Activated naive CD4-positive, alpha-beta T cell treated with Interleukin-2 at 50 U/mL for 16 hours (primary cell): ENCODE measurements at places on chromosomes 6 and 20.

DNA sequence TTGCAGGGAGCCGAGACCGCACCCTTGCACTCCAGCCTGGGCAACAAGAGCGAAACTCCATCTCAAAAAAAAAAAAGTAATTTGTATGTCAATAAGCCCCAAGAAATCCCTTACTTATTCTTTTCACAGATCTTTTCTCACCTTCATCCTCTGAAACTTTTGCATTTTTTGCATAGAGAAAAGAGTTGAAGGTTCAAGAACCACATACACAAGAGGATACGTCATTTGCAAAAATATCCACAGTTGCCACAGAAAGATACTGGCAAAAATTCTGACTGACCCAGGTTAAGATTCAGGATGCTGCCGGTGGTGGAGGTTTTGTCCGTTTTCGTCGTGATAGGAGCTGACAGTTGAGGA is 94.5 kb downstream of the ZMYND8 start:
- no peak for DNase-seq

DNA sequence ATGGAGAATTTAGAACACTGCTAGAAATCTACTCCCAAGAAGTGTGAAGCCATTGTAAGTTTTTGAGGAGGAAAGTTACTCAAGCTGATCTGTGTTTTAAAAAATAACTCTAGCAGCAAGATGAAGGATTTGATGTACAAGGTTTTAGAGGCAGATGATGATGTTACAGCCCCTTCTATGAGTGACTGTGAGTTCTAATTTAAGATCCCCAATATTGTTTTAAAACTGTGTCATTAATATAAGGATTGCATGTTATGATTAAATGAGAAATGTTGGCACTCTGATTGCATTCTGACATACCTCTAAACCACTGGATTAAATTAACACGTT is 293.5 kb downstream of the ADGB start:
- DNase-seq = no peak

- DNase-seq = no peak
Measured at GRCh38 chr6:35512006-35512405, 690 bp downstream of the TULP1 start.

DNA sequence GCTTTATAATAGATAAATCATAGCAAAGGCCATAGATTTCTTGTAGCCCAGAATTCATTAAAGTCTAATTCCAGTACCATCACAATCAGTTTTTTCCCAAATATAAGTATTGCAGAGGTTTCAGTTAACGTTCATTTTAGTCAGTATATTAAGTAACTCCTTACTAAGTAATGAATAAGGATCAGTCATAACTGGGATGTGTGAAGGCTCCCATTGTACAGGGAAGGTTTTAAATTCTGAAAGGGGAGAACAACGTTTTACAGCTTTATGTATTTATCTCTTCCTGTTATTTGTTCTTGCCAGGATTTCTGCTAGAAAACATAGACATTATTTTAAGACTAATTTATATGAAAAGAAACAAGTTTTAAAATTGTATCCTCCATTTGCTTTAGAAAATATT is 215.5 kb upstream of the LAMP5 start:
- no peak for DNase-seq

- no peak for DNase-seq
Measured at GRCh38 chr6:6746333-6746969, 157.9 kb downstream of the LY86 start.

DNA sequence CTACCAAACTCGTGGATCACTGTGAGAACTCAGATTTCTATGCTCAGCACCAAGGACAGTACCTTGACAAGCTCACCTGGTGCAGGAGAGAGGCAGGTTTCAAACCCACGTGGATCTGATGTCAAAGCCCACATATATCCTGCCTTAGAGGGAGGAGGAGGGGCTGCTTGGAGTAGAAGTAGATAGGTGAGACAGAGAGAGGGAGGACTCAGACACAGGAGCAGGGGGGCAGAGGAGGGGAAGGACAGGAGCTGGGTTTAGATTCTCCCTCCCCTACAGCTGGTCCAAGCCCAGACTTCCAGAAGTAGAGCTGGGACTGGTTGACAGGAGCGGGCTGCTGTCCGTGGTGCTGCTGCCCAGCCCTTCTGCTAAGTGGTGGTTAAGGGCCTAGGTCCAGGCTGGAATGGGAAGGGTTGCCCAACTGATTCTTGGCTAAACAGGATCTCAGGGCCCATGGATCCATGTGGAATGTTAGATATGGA is 77.5 kb downstream of the CDH22 start:
- no peak for DNase-seq

DNA sequence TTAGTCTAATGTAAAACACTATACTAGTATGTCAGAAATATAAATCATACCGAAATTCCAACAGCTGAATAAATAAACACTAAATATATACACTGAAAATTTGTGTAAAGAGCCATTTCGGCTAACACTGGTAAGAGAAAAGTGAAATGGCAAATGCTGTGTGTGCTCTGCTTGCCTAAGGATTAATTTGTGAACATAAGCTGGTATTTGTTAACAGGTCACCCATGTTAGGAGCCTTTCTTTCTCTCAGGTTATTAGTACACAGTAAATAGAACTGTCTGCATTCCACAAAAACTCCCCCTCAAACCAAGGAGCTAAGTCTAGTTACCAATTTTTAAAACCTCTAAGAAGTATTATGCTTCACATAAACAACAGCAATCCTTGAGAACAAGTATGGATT is 27.0 kb downstream of the ELOVL5 start:
- DNase-seq = no peak

DNA sequence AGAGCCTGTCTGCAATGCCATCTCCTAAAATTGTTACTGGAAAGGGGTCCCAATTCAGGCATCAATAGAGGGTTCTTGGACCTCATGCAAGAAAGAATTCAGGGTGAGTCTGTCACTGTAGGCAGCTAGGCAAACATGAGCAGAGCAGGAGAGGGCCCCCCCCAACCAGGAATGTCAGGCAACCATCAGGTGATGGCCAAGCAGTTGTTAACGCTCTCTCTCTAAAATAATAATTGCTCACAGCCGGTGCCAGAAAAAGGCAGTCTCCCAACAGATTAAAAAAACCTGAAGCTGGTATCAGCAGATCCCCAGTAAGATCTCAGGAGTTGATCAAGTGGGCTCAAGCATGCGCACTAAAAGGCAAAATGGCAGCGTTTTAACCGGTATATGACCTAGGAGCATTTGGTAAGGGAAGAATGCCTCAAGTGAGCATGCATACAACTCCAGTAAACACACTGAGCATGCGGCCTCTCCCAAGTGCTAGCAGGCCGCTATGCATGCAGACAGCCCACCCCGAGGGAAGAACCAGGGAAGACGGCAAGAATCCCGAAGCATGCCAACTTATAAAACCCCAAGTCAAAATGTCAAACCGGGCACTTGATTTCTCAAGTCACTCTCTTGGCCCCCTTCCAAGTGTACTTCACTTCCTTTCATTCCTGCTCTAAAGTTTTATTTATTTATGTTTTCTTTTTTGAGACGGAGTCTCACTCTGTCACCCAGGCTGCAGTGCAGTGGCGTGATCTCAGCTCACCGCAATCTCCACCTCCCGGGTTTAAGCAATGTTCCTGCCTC is 44.0 kb upstream of the RNGTT start:
- no peak for DNase-seq

DNA sequence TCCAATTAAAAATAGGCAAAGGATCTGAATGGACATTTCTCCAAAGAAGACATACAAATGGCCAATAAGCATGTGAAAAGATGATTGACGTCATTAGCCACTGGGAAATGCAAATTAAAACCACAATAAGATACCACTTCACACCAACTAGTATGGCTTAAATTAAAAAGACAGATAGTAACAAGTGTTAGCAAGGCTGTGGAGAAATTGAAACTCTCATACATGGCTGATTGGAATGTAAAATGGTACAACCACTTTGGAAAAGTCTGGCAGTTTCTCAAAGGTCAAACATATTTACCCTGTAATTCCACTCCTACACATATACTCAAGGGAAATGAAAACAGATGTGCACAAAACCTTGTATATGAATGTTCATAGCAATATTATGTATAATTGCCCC is 83.6 kb downstream of the CEP57L1 start:
- DNase-seq = no peak

DNA sequence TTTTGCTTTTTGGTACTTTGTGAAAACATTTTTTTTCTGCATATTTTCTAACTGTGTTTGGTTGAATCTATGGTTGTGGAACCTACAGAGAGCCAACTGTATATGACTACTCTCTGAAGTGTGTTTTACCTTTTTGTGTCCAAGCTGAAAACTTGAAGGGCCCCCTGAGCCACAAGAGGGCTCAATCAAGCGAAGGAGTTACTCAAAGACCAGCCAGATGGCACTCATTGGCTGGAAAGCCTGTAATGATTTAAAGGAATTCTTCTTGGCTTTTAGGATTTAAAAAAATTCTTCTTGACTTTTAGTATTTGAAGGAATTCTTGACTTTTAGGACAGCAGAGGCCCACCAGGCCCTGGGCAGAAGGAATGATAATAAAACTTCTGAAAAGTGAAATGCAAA is 27.0 kb upstream of the ECI2 start:
- DNase-seq = no peak

- no peak for DNase-seq
Measured at GRCh38 chr20:15455279-15455678, 1117.9 kb upstream of the FLRT3 start.

GRCh38 chr6:23277521-23278179 is 708.3 kb downstream of the HDGFL1 start:
- no peak for DNase-seq

DNA sequence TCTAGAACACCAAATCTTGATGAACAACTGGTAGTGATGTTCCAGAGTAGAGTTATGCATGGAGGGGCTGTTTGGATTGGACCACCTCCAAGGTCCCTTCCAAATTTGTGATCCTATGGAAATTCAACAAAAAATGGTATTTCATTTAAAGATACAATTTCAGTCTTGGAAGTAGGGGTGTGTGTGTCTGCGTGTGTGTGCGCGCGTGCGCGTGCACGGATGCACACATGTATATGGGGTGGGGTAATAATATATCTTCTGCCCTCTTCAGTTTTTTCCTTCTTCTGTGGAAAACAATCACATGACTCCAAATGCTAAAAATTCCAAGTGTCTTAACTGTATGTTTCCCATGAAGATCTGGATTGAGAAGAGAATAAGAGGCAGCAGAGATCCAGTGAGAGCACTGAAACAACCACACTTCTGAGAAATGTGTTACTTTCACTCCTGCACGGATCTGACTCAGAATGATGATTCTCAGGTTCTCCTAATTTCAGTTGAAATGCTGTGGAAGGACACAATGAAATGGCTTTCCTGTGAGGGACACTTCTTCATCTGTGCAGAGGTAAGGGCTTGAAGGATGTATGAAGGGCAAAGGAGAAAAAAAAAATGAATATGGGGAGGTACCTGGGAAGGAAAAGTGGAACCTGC is 10.6 kb upstream of the IL17F start:
- DNase-seq = no peak

- DNase-seq = peak; percentile 16
Measured at GRCh38 chr6:31797588-31797987, 2.0 kb upstream of the VARS1 start.

DNA sequence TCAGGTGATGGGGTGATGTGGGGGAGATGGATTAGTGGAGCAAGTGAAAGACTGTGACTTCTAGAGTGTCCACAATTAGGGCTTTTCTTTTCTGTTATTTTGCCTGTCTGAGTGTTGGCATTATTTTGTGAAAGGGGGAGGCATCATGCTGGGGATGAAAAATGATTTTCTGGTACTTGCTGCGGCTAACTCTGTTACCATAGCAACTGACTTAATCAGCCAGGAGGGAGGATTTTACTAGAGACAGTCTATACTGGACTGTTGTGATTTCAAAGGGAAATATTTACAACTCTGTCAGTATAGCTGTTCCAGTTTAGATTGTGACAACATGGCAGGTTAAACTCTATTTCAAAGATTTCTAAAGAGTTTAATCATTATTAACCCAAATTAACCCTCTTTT is 30.4 kb upstream of the MRAP2 start:
- no peak for DNase-seq

DNA sequence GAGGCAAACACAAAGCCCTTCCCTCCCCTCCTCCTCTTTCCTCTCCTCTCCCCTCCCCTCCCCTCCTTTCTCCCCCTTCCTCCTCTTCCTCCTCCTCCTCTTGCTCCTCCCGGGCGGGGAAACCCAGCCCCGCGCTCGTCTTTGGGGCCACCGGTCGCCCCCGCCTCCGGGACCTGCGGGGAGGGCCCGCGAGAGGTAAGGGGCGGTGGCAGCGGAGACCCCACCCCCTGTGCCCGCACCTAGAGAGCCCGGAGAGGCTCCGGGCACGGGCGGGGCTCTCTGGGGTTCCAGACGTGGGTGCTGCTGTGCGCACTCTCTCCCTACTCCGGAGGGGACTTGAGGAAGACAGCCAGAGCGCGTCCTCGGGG is at the start of gene RIN2:
Gene RIN2 (plus strand): TSS at position 126 of the 368 bp plus-strand sequence. CDS start 131,344 bp downstream, outside the sequence.
- DNase-seq = no peak

GRCh38 chr6:157276134-157276532 is 47.2 kb downstream of the TMEM242 start:
- no peak for DNase-seq

DNA sequence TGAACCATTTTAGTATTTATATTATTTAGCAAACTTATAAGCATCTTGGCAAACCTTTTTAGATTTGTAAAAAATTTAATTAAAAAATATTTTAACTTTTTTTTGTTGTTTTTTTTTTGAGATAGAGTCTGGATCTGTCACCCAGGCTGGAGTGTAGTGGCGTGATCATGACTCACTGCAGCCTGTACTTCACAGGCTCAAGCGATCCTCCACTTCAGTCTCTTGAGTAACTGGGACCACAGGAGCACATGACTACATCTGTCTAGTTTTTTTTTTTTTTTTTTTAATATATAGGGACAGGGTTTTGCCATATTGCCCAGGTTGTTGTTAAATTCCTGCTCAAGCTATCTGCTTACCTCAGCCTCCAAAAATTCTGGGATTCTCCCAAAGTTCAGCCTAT is 161.1 kb downstream of the EYS start:
- DNase-seq = no peak

DNA sequence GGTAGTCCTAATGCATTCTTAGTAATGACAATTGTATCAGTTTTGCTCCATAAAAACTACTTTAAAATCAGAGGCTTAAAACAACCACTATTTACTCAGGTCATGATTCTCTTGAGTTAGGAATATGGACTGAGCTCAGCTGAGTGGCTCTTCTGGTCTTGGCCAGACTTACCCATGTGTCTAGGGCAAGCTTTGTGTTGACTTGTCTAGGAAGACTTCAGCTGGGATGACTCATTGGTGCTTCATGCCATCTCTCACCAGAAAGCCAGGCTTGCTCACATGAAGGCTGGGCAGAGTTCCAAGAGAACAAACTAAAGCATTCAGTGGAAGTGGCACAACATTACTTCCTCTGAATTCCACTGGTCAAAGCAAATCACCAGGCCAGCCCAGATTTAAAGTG is 155.3 kb downstream of the DHX35 start:
- DNase-seq = no peak

- DNase-seq = no peak
Measured at GRCh38 chr20:35598476-35598875, 17.2 kb upstream of the SPAG4 start.
